ENCODE measurements at places on chromosomes 1 and 21.

DNA sequence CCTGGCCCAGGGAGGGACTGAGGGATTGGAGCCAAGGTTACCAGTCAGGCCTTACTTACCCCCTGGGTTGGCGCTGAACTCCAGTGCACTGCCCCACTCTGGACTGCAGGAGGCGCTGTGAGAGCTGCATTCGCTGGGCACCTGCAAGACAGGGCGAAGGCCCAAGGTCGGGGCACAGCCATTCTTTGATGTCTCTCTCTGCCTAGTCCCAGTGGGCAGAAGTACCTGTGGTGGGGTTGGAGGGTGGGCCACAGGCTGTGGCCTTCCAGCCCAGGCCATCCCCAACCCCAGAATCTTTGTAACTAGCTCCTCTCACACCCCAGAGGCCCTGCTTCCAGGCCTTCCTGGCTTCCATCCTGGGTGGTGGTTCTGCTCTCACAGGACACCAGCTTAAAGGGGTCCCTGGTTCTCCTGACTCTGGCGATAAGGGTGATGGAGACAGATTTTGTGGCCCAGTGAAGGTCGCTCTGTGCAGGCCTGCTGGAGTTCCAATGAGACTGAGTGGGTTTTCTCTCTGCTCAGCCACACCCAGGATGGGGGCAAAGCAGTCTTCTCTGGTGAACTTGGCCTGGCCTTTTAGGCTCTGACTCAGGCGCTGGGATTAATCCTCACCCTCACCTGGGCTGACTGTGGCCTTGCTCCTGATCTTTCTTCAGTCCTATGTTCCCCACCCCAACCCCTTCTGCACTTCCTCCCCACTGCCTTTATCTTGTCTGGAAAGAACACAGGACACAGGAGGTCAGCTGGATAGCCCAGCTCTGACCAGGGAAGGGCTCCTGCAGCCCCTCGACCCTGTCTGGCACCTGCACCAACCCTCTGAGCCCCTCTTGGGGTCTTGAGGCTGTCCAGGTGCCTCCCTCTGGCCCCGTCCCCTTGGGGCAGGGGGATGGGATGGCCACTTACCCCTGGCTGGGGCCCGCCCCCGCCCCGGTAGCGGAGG is 954 bp downstream of the MYOG start:
- peak; percentile 53 for DNase-seq

DNA sequence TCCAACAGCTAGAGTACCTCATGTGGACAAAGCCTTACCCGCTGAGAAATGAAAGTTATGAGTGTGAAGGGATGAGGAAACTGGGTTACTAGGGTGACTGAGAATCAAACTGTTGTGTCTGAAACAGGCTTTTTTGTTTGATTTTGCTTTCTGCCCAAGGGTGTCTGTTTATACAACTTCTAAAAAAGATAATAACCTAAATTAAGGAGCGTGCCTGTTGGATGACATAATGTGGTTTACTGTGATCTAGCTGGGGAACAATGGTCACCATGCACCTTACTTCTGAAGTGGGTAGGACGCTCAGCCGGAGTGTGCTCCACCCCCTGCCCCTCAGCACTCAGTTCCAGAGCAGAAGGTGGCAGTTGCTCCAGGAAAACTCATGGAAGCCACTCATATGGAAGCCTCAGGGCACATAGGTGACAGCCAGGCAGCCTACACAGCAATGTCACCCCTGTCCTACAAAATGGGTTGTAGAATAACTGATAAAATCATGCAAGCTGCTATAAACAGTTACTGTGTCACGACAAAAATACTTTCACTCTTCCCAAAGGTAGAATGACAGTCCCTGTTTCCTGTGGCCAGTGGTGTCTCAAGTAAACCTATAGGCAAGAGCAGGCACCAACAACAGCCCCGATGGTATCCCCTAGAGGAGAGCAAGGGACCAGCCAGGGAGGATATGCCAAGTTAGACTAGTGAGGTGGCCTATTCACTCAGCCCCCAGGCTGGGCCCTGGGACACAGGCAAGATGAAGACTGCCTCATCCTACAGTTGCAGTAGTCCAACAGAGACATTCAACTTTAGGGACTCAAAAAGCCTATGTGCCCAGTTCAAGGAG is 29.3 kb downstream of the SIPA1L2 start:
- DNase-seq = no peak

DNA sequence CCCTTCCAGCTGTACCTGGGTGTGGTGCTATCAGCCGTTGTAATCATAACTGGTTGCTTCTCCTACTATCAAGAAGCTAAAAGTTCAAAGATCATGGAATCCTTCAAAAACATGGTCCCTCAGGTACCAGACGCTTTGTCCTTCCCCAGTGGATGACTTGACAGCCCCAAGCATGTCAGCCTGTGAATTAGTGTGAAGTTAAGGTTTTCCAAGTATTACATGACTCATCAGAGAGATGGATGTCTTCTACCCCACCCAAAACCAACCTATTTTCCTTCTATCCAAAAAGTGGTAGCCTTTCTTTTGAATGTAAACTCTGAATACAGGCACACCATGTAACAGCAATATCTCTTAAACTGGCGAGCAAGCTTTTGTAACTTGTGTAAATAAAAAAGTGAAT is 15.1 kb downstream of the ATP1A1 start:
- DNase-seq = no peak

GRCh38 chr1:43538969-43539368 is 8.3 kb downstream of the PTPRF start:
- DNase-seq = no peak

GRCh38 chr21:41613533-41613909 is 105.6 kb upstream of the TMPRSS2 start:
- no peak for DNase-seq

DNA sequence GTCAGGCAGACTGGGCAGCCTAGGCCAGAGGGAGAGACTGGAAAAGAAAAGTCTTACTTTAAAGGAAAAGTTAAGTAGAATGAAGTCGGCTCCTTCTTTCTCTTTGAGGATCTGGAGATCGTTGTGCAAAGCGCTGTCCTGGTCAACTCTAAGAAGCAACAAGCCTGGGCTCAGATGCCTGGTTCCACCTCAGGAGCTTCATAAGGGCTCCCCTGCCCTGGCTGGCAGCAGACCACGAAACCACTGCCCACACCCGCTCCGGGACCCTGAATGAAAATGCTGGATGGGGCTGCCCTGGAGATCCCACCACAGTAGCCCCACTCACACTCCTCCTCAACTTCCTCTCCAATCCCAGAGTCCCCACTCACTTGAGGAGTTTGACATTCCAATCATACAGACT is 6.4 kb downstream of the UBE2Q1 start:
- no peak for DNase-seq

DNA sequence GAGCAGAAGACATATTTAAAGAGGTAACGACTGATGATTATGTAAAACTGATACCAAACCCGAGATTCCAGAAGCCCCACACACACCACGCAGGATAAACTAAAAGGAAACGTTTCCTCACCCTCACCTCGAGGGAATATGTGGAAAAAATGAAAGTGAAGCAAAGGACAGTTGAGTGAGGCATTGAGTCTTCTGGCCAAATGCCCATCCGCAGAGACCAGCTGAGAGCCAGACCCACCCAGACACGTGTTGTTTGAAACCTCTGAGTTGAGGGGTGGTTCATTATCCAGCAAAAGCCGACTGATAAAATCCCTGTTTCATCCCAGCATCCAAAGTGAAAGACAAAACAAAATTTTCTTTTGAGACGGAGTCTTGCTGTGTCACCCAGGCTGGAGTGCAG is 29.6 kb upstream of the PCBP3 start:
- no peak for DNase-seq

GRCh38 chr1:100927276-100927675 is 31.4 kb downstream of the SLC30A7 start:
- peak; percentile 20 for DNase-seq

DNA sequence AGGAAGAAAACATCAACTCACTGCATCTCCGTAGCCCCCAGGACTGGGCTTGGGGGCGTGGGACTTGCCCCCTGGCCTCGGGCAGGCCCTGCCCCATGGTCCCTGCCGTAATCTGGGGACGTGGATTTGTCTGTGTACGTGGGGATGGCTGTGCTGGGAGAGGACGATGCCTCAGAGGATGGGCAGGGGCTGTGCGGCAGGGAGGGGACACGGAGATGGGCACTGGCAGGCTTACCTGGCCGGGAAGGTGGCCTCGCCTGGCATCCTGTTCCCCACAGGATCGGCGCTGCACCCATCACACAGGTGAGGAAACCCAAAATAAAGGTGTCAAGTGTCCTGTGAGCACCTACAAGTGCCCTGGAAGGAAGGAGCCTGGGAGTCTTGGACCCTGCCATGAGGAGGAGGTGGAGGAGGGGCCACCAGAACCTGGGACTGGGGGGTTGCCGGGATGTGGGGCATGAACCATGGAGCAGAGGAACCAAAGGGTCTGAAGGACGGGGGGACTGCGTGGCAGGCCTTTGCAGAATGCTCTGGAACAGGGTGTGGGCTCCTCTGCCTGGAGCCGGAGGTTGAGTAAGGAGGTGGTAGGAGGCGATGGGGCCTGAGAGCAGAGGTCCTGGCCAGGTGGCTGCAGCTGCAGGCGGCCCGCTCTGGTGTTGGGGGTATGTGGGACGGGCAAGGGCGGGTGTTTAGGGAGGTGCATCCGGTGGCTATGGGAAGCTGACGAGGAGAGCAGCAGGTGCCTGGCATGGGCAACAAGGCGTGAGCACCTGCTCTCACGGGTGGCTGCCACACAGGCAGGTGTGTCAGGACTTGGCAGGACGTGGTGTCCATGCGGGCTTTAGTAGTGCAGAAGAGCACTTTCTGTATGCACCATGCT is 27.8 kb upstream of the LRRC3 start:
- no peak for DNase-seq

- DNase-seq = no peak
These were observed 274.1 kb downstream of the FOXD2 start for GRCh38 chr1:47711848-47712492.

- no peak for DNase-seq
These were observed 302.6 kb upstream of the RRP15 start for GRCh38 chr1:217982331-217983050.

GRCh38 chr1:24105368-24106160 is 6.4 kb downstream of the MYOM3 start:
- DNase-seq = no peak

GRCh38 chr1:196649990-196650389 is 1.9 kb upstream of the CFH start:
- DNase-seq = no peak

DNA sequence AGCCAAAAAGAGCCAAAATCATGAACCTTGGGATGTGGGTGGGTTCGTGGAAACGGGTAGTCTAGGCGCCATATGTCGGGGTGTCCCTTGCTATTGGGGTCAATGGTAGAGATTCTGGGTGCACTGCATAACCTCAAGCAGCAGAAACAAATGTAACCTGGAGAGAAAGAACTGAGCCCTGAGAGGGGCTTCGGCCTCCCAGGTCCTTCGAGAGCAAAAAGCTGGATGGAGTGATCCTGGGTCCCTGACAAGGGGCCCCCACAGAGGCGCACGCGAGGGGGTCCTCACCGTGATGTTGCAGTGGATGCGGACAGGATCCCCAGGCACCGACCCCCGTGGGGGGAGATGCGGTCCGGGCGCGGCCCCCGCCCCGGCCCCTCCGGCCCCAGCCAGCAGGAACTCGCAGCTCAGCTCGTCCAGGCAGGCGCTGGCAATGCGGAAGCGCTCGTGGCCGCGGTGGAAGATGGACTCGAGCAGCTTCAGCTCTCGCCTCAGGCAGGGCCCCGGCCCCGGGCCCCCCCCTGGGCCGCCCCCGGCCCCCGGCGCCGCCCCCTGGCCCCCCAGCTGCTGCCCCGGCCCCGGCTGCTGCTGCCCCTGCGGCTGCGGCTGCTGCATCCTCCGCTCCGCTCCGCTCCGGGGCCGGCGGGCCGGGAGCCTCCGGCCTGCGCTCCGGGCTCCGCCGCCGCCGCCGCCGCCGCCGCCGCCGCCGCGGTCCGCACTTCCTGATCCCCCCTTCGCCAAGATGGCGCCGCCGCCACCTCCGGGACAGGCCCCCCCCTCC is at the start of gene UBE2Q1:
TSS of gene UBE2Q1 (minus strand) at position 724 of the 781 bp plus-strand sequence. CDS start at position 615, 109 bp downstream.
- peak; percentile 34 for DNase-seq

GRCh38 chr1:218463194-218464156 is 118.3 kb downstream of the TGFB2 start:
- DNase-seq = no peak

DNA sequence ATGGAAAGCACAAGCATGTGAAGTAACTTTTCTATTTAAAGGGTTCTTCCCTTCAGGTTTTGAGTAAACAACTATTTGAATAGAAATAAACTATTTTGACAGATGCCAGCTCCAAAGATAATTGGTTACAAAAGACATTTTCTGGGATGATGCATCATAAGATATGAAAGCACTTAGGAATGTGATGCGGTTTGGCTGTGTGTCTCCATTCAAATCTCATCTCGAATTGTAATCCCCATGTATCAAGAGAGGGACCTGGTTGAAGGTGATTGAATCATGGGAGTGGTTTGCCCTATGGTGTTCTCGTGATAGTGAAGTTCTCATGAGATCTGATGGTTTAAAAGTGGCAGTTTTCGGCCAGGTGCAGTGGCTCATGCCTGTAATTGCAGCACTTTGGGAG is 6.4 kb downstream of the DISP1 start:
- DNase-seq = no peak

DNA sequence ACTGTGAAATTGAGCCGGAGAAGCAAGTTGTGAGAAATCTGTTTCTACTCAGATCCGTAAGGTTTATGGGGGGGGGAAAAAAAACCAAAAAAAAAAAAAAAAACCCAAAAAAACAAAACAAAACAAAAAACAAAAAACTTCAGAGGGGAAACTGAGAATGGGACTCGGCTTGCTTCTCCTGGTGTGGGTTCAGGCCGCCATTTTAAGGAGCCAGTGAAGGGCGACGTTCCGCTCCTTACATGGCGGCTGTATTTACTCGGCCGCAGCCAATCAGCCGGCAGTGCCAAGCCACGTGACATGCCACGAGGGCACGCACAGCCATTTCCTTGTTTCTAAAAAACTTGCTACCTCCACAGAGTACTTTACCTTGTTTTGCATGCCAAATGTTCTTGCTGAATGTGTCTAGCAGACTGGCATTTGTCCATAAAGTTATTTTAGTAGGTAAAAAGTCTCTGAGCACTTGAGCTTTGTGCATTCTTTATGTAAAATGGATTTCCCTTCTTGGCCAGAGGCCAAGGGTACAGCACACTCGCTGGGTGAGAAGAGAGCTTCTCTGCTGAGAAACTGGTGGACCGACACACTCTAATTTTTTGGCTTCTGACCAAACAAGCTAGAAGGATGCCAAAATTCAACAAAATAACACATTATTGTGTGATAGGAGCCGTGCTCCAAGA is 101.8 kb downstream of the NFIA start:
- DNase-seq = no peak

DNA sequence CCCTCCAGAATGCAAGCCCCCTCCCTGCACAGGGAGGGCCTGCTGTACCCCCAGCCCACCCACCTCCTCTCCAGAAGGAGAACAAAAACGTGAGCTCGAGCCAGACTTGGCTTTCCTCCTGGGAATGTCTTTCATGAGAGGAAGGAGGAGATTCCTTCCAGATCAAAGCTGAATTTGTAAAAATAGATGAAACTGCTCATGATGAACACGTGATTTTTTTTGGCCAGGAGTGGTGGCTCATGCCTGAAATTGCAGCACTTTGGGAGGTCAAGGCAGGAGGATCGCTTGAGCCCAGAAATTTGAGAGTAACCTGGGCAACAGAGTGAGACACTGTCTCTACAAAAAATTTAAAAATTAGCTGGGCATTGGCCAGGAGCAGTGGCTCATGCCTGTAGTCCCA is 21.8 kb downstream of the GPR157 start:
- DNase-seq = no peak
